ENCODE measurements at places on chromosomes 7 and 10.

DNA sequence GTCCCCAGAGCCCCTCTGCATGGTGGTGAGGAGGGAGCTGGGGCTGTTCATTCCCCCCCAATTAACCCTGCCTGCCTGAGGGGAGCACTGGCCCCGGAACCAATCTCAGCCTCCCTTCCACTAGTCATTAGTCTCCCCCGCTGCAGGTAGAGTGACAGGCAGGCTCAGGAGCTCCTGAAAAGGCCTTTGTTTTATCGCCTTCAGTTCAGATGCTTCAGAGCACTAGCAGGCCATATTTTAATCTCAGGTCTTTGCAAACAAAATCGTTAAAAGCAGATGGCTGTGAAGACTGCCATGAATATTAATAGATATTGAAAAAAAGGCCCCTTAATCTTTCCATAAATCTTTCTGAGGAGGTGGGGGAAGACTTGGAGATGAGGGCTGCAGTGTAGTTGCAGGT, 250.7 kb downstream of the RPS24 start:
- DNase-seq = no peak

- peak; percentile 12 for DNase-seq
Observed at GRCh38 chr7:21568762-21569161, 25.9 kb downstream of the DNAH11 start.

DNA sequence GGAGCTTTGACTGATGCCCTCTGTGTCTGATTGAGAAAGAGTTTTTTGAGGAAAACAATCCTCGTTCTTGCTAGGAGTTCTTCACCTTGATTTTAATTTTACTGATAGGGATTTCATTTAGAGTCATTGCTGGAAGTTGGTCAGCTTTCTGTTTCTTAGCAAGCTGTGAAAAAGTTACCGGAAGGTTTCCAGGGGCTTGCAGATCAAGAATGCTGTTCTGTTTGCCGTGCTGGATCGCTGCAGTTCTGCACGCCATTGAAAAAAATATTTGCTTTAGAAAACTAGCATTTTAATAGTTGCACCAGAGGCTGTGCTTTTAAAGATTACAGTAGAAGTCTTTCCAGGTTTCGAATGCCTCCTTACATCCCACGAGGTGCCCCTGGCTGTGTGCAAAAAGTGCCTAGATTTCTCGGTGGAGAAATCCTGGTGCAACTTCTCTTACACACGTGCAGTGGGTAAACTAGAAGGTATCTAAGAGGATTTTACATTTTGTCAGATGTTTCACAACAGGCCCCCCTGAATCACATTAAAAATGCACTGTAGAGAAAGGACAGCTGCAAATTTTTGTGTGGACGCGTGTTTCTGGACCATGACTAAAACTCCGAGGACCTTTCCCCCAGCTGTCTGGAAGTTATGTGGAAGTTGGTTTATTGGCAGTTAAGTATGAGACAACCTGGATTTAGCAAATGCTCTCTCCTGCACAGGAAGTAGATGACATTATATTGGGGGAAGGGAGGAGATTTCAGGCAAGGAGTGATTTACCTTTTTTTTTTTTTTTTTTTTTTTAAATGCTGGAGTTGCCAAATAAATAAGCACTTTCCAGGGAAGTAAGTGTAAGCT, 5.8 kb downstream of the TCF7L2 start:
- peak; percentile 75 for DNase-seq

DNA sequence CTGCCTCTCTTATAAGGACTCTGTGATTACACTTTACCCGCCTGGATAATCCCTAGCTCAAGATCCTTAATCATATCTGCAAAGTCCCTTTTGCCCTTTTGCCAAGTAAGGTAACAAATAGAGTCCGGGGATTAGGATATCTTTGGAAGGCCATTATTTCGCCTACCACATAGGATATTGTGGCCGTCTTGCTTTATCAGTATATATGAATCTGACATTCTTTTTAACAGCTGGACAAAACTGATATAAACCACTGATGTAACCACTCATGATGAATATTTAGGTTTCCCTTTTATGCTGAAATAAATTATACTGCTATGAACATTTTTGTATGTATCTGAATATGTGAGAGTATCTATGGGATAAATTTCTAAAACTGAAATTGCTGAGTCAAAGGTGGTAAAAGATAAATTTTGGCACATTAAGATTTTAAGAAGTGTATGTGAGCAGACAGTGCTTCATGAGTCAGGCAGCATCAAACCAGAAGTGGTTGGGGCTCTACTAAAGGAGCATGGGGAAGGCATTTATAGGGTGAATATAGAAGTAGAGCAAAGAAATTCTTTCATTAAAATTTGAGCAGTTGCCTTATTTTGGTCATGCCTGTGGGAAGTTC, 44.7 kb downstream of the AVL9 start:
- no peak for DNase-seq

- no peak for DNase-seq
Observed at GRCh38 chr10:5486853-5487235, 12.5 kb downstream of the CALML5 start.

- DNase-seq = peak; percentile 68
Observed at GRCh38 chr7:16891338-16891737, 9.6 kb upstream of the AGR3 start.

GRCh38 chr10:129580010-129580409, 113.0 kb downstream of the MGMT start:
- no peak for DNase-seq

DNA sequence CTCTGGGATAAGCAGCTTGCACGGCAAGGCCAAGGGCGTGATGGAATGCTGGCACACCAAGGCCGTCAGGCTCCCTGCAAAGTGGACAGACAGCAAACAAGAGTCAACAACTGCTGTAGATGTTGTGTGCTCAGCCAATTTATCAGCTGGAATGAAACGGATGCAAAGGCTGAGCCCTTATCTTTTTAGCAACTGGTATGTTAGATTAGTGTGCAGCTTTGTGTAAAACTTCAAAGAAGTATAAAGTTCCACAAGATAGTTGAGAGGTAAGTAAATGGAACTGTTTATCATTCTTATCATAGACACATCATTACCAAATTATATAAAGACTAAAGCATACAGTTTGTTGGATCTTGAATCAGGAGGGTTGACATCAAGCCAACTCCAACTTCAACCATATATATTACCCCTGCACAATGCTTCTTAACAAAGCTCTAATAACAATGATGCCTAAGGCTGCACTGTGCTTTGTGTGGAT, 289.0 kb downstream of the TNS3 start:
- no peak for DNase-seq

GRCh38 chr10:97497572-97498075, 598 bp downstream of the MMS19 start:
- peak; percentile 86 for DNase-seq

- peak; percentile 89 for DNase-seq
Observed at GRCh38 chr7:75951506-75951905, 36.6 kb downstream of the POR start.

DNA sequence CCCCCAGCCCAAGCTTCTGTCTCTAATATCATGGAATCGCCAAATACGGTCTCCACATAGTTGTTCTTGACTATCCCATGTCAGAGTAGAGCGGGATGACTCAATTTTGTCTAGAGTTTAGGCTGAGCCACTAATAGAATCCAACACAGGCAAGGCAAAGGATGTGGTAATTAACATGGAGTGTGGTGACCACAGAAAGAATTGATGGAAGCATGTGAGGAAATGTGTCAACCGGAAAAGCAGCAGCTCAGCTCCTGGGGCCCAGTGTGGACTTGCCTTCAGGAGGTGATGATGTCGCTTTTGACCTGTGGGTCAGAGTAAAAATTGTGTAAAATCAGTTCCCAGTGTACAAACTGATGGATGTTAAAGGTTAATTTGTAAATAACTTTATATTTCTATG, 139.3 kb upstream of the KLF6 start:
- peak; percentile 98 for DNase-seq

GRCh38 chr10:58755677-58756076, 243.0 kb downstream of the BICC1 start:
- peak; percentile 74 for DNase-seq

DNA sequence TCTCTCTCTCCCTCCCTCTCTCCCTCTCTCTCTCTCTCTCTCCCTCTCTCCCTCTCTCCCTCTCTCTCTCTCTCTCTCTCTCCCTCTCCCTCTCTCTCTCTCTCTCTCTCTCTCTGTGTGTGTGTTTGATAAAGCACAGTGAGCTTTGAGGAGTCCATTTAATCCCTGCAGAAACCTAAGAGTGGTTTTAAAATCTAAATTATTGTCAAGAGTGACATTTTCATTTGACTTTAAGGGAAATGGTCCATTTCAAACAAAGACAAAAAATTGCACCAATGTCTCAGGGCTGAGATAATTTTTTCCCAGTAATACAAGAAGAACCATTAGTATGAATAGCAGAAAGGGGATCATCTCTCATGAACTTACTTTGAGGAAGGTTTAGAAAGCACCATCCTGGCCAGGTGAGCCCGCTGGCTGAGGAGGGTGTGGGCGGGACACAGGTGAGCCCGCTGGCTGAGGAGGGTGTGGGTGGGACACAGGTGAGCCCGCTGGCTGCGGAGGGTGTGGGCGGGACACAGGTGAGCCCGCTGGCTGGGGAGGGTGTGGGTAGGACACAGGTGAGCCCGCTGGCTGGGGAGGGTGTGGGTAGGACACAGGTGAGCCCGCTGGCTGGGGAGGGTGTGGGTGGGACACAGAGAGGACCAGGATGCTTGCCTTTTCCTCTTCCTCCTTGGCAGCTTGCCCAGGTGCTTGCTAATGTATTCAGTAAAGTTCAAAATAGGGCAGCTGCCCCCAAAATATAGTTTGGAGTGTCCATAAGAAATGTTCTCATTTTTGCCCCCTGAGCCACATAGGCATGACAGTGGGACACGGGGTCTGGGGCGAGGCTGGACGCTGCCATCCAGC, 125.0 kb downstream of the DNAJB6 start:
- no peak for DNase-seq

DNA sequence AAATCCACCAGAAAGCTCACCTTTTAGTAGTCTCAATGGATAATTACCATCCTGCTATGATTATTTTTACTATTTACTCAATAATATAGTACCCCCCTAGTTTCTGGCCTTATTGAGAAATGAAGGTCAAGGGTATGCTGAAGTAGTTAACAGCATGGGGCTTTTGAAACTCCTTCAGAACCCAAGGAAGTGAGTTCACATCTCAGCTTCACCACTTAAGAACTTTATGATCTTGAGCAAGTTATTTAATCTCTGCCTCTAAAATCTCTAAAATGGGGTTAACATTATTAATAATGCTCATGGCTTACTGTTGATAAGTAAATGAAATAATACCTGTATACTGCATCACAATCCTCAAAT, 5.8 kb downstream of the MTPN start:
- no peak for DNase-seq

DNA sequence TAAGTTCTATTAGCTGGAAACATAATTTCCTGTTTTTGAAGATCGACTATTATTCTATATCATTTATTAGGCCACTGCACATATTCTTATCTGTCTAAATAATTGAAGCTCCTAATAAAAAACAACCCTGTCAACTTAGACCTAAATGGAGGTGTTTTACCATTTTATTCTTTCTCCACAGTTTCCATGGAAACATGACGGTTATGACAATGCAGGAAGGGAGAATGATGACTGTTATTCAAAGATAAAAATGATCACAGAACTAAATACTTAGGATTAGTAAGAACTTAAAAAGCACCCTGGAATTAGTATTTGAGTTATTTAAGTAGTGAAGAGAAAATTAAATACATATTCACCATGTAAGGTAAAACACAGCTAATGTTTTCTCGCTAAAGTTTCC, 119.9 kb upstream of the DKK1 start:
- DNase-seq = no peak

DNA sequence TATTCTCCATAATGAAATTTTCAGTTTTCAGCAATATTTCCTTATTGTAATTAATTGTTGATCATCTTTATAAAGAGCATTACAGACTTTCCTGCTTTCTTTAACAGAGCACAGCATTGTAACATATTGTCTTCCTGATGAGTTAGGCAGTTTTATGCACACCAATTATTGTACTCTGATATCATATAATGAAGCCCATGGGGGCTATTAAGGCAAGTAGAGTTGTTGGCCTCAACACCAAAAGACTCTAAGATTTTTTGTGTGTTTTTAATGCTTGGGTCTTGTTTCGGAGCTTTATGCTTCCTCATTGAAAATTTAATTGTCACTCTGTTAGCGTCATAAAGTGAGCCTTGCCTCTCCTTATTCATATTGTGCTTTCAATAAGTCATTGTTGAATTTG, 49.2 kb upstream of the ARID5B start:
- DNase-seq = no peak

GRCh38 chr10:94199565-94199964, 163.2 kb downstream of the NOC3L start:
- peak; percentile 54 for DNase-seq

- peak; percentile 56 for DNase-seq
Observed at GRCh38 chr7:90412458-90413184, 9.4 kb downstream of the CLDN12 start.

DNA sequence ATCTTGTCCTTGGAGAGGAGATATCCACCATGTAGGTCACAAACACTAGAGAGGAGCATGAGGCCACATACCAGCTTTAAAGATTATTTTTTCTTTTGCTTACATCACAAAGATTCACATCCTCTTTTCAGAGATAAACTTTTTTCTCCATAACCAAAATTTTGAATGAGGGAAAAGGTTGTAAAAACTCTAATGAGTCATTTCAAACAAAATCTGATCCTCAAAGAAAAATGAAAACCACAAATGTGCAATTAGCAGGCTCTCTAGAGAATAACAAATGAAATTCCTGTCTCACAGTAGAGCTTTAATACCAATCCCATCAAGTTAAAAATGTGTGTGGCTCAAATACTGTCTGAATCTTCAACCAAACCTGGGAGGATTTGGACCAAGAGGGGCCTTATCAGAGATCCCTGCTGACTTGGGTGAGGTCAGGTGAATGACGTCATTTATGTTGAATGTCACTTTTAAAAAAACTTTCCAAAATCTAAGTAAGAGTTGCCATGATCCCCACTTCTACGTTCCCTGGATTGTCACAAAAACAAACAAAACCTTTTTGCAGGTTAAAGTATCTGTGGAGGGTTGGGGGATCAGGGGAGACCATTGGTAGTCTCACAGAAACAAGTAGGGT, 261.5 kb upstream of the NPSR1 start:
- DNase-seq = no peak

DNA sequence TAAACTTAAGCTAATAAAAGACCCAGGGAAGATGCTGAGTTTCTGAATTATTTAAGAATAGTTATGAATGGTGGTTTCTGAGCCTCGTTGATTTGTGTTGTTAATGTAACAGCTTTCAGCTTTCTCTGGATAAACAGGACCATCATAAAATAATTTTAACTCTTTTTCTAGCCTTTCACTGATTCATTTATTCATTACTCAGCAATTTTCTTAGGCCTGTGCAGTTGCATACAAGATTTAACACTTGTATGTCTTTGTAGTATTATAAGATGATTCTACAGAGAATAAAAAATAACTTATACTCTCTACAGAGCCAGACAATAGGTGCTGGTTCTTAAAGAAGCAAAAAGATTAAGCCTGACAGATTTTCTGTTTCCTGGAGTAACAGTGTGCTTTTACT, 29.3 kb downstream of the TMEM196 start:
- no peak for DNase-seq

DNA sequence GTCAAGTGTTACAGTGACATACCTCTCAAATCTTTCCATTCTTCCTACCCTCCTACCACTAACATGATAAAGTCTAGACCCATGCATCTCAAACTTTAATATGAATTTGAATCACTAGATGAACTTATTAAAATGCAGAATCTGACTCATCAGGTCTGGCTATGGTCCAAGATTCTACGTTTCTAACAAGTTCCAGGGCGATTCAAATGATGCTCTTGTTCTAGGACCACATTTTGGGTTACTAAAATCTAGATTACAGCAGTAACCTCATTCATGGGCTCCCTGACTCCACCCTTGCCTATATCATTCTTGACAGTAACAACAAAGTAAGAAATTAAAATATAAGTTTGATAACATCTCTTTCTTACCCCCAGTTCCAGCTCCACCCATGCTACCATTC, 124.8 kb upstream of the LSM8 start:
- peak; percentile 9 for DNase-seq

GRCh38 chr10:104842704-104843103, 201.6 kb downstream of the SORCS3 start:
- DNase-seq = no peak
